Hepatocyte (in vitro differentiated cells): ENCODE measurements at places on chromosomes 7 and 10. TPM values are rescaled to one million over a fixed set of nuclear protein-coding genes. Genes with fewer than 3 reads are reported as not detected.

DNA sequence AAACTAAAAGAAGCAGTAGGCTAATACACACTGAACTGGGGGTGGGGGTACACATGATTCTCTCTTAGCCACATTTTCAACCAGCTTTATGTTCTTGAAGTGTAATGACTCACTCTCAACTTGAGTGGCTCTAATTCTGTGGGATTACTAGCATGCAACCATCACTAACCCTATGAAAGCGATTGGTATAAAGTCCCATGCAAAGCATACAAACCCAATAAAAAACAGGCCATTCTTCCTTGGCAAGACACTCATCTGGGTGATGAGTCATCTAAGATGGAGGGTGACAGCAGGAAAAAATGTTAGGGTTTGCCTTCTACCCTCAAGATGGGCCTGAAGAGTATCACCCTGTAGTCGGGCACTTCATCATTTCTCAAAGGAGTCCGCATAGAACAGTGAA lies 14.9 kb upstream of the PON3 start:
- H3K4me1 ChIP-seq = no peaks in the 10 kb centered on the region
- no peaks in the 10 kb centered on the region for H3K27me3 ChIP-seq
- no peak overlapping the region for H3K27ac ChIP-seq
- no peak overlapping the region for H3K4me3 ChIP-seq
- no peak for DNase-seq

DNA sequence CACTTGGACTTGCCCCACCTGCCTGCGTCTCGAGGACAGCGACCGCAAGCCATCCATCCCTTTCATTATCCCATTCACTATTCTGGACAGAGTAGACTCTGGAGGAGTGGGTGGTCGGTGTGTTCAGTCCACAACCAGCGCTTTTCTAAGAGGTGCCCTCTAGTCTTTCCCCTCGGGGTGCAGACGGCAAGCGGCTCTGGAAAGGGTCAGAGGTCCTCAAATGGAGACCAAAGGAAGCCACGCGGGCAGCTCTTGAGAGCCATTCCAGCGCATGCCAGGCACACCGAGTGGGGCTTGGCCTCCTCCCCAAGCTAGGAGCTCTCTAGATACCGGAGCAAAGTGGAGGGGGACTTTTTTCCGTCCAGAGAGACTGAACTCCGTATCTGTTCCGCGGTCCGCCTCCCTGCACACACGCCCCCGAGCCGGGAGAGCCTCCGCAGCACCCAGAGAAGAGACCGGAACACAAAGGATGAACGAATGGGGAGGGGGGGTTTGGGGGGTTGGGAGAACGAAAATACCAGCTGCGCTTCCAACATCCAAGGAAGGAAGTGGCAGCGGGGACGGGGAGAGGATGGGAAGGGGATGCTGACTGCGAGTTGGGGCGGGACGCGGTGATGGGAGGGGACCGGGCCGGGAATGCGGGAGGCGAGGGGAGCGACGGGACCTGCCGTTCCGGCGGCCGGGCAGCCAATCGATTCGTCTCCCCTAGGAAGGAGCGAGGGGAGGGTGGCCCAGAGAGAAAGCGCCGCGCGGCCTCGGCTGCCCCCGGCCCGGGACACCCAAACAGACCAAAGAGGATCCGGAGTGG lies 515 bp downstream of the GSDME start:
- no peaks in the 10 kb centered on the region for H3K27me3 ChIP-seq
- H3K4me1 ChIP-seq = peaks cover 13% of the 10 kb centered on the region
- peak overlapping the region; percentile 99 for H3K27ac ChIP-seq
- peak; percentile 58 for DNase-seq

DNA sequence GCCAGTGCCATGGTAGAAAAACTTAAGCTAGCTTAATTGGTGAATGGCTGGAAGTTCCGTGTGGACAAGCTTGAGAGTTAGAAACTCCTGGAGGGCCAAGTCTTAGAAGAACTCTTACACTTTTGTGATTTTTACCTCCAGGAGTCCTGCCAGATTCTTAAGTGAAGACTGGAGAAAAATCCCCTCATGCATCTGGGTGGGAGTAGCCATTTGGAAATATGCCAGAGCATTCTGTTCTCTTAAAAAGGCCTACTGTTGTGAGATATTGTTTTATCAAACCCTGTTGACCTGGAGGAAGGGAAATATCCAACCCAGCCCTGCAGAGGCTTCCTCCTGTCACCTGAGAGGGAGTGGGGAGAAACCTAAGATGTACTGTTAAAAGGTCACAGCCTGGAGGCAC lies 17.6 kb upstream of the MCM10 start:
- DNase-seq = no peak
- H3K27ac ChIP-seq = no peak overlapping the region
- no peaks in the 10 kb centered on the region for H3K27me3 ChIP-seq
- H3K36me3 ChIP-seq = no peaks in the 10 kb centered on the region
- H3K4me3 ChIP-seq = no peak overlapping the region

DNA sequence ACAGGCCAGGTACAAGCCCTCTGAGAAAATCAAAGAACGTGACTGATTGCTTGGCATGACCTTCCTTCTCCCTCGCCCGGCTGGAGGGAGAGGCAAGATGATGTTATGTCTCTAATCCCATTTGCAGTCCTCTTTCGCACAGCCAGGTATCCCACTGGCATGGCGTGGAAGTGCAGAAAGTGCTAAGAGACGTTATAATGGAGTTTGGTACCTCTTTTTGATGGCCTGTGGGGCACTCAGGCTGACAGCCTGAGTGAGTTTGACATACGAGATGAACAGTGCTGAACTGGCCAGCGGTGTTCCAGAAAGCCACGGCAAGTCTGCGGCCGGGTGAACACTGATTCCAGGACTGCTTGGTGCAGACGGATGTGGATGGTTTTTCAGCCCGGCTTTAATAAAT lies 241.6 kb downstream of the RAB11FIP2 start:
- no peaks in the 10 kb centered on the region for H3K36me3 ChIP-seq
- H3K4me1 ChIP-seq = no peaks in the 10 kb centered on the region
- H3K27me3 ChIP-seq = no peaks in the 10 kb centered on the region
- H3K4me3 ChIP-seq = no peak overlapping the region

DNA sequence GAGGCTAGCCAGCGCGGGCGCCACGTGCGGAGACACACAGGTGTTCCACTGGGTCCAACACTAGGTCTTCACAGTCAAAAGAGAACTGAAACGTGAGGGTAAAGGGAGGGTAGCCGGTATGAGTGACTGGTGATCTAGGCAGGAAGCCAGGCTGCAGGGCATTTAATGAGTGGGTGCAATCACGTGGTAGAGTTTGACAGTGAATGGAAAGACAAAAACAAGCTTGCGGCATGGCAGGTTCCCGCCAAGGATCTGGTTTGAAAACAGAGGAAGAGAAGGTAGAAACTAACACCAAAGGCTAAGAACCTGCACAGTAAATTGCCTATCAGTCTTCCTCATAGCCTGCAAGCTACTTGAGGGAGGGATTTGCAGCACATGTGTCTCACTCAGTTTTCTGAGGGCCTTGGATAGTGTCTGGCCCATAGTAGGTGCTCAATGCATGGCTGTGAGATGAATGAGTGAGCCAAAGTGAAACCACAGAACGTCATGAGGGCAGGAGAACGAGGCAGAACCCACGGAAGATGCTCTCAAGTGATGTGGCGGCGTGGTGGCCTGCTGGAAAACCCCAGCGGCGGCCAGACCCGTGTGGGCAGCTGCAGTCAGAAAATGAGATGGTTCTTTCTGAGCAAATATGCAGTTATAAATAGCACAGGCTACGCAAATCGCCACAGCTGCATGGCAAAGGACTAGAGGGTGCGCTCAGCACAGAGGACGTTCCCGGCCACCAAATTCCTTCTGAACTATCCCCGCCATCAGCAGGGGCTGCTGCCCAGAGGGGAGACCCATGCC lies 183.6 kb upstream of the NFE2L3 start:
- no peak for DNase-seq
- no peaks in the 10 kb centered on the region for H3K36me3 ChIP-seq
- no peak overlapping the region for H3K4me3 ChIP-seq
- H3K27me3 ChIP-seq = no peaks in the 10 kb centered on the region
- H3K4me1 ChIP-seq = no peaks in the 10 kb centered on the region
- no peak overlapping the region for H3K27ac ChIP-seq

- peak; percentile 16 for DNase-seq
- no peaks in the 10 kb centered on the region for H3K36me3 ChIP-seq
- no peaks in the 10 kb centered on the region for H3K4me1 ChIP-seq
- no peak overlapping the region for H3K27ac ChIP-seq
- H3K4me3 ChIP-seq = no peak overlapping the region
These were observed 3.9 kb upstream of the INA start for GRCh38 chr10:103273041-103273441.

GRCh38 chr7:100053215-100053614 lies 3.6 kb downstream of the ZSCAN21 start:
- no peak overlapping the region for H3K4me3 ChIP-seq
- H3K27me3 ChIP-seq = no peaks in the 10 kb centered on the region
- H3K36me3 ChIP-seq = no peaks in the 10 kb centered on the region
- H3K27ac ChIP-seq = no peak overlapping the region
- H3K4me1 ChIP-seq = no peaks in the 10 kb centered on the region

DNA sequence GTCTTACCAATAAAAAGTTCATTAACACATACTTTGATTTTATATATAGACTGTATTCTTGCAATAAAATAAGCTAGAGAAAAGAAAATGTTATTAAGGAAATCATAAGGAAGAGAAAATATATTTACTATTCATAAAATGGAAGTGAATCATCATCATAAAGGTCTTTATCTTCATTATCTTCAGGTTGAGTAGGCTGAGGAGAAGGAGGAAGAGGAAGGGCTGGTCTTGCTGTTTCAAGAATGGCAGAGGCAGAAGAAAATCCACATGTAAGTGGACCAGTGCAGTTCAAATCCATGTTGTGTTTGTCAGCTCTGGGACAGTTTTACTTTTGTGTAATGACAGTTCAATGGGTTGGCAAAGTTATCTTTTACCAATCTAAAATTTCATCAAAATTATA lies 609.1 kb upstream of the ANKRD30A start:
- H3K4me3 ChIP-seq = no peak overlapping the region
- no peaks in the 10 kb centered on the region for H3K36me3 ChIP-seq
- H3K27ac ChIP-seq = no peak overlapping the region
- no peaks in the 10 kb centered on the region for H3K4me1 ChIP-seq
- no peaks in the 10 kb centered on the region for H3K27me3 ChIP-seq

DNA sequence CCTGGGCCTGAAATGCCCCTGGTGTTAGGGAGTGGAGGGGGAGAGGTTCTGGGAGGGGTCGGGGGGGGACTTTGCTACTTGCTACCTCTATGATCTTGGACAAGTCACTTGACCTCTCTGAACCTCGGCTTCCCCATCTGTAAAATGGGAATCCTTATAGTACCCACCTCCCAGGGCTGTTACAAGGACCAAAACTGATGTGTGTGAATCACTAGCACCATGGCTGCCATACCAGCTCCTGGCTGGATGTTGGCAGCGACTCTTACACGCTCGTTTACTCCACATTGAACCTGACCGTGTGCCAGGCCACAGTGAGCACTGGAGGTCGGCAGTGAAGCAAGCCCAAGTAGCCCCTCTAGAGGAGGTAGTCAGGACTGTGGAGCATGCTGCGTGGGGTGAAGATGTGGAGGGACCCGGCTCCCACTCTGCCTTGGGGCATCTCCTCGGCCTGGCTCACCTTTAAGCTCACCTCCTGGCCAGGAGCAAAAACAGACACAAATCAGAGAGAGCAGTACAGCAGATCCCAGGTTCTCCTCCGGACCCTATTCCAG lies 28.9 kb downstream of the PPIF start:
- no peaks in the 10 kb centered on the region for H3K27me3 ChIP-seq
- DNase-seq = no peak
- H3K4me3 ChIP-seq = no peak overlapping the region
- H3K36me3 ChIP-seq = no peaks in the 10 kb centered on the region

DNA sequence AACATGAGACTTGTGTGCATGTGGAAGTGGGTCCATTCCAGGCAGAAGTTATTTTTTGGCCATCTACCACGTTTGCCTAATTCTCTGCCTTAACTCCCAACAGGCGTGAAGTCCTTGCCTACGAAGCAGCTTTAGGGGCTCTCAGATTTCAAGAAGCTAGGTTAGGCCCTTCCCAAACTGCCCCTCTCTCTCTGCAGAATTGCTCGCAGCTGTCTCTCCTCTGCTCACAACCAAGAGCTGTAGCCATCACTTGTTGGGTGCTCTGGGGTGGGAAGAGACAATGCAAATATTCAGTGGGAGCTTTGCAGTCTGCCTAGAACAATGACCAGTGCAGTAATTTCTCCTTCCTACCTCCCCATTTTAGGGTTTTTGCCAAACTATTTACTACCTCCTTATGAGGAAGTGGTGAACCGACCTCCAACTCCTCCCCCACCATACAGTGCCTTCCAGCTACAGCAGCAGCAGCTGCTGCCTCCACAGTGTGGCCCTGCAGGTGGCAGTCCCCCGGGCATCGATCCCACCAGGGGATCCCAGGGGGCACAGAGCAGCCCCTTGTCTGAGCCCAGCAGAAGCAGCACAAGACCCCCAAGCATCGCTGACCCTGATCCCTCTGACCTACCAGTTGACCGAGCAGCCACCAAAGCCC lies 24.9 kb downstream of the CYP17A1 start:
- no peak for DNase-seq
- H3K4me3 ChIP-seq = no peak overlapping the region
- peaks cover 24% of the 10 kb centered on the region for H3K4me1 ChIP-seq

GRCh38 chr10:49107111-49107886 lies 8.0 kb downstream of the VSTM4 start:
- no peaks in the 10 kb centered on the region for H3K36me3 ChIP-seq
- no peaks in the 10 kb centered on the region for H3K4me1 ChIP-seq
- no peak overlapping the region for H3K4me3 ChIP-seq
- H3K27me3 ChIP-seq = no peaks in the 10 kb centered on the region

The NXPH1 gene
- not detected in 2 replicates for polyA plus RNA-seq
